ENCODE measurements at places on chromosomes 16 and 17. TPM values are rescaled to one million over a fixed set of nuclear protein-coding genes. Genes with fewer than 3 reads are reported as not detected.
A peak's percentile ranks its signal among the peaks of the same experiment; 100 is the strongest.

Gene SERPINF2
- total RNA-seq: 0.48 TPM

Gene SULT1A2
- total RNA-seq: not detected

GRCh38 chr16:10930755-10931093, 11.5 kb downstream of the DEXI start:
- H3K27me3 ChIP-seq: no peaks in the 10 kb centered on the region
- peaks cover 18% of the 10 kb centered on the region for H3K36me3 ChIP-seq
- peaks cover 7% of the 10 kb centered on the region for H3K4me1 ChIP-seq

- no peak overlapping the region for H3K4me3 ChIP-seq
- peaks cover 24% of the 10 kb centered on the region for H3K4me1 ChIP-seq
- H3K27me3 ChIP-seq: peaks cover 13% of the 10 kb centered on the region
- H3K27ac ChIP-seq: no peak overlapping the region
Observed at GRCh38 chr17:57877803-57878377, 28.0 kb upstream of the MRPS23 start.

- peaks cover 7% of the 10 kb centered on the region for H3K4me1 ChIP-seq
- DNase-seq: no peak
- no peaks in the 10 kb centered on the region for H3K27me3 ChIP-seq
- no peak overlapping the region for H3K27ac ChIP-seq
- H3K4me3 ChIP-seq: no peak overlapping the region
Observed at GRCh38 chr17:59485946-59486345, 79.5 kb upstream of the DHX40 start.

DNA sequence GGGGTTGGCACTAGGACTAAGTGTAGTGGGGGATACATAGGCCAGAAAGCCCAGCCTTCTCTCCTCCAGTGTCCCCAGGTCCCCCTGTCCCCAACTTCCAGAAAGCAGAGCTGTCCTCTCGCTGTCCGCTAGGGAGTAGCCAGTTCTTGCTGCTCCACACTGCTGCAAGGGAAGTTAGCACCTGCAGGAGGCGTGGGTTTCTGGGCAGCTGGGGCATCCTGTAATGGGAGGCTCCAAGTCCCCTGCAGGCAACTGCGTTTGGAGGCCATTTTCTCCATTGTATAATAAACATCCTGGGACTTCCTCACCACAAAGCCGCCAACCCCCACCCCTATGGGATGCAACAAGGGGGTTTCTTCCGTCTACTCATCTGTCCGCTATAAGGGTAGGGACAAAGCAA, 1.7 kb downstream of the RPRML start:
- no peaks in the 10 kb centered on the region for H3K36me3 ChIP-seq
- DNase-seq: no peak
- H3K4me1 ChIP-seq: peaks cover 8% of the 10 kb centered on the region

Gene TUBB3
- 1.3 TPM for total RNA-seq

DNA sequence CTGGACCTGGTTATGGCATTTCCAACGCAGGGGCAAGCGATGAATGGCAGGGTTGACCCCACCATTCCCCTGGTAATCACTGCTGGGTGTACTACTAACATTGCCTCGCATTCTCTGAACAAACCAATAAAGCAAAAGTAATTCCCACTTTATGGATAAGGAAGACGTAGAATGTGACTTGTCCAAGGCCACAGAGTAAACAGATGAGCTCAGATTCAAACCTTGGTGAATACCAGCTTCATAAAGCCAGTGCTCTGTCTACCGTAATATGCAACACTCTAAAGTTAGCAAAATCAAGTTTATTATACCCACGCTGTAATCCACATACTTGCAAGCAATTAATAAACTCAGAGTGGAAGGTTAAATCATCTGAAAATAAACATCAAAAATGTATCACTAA, 59.6 kb downstream of the ANKFY1 start:
- H3K36me3 ChIP-seq: peaks cover 44% of the 10 kb centered on the region
- no peak overlapping the region for H3K27ac ChIP-seq
- no peak for DNase-seq
- H3K4me3 ChIP-seq: no peak overlapping the region
- H3K4me1 ChIP-seq: peaks cover 5% of the 10 kb centered on the region

DNA sequence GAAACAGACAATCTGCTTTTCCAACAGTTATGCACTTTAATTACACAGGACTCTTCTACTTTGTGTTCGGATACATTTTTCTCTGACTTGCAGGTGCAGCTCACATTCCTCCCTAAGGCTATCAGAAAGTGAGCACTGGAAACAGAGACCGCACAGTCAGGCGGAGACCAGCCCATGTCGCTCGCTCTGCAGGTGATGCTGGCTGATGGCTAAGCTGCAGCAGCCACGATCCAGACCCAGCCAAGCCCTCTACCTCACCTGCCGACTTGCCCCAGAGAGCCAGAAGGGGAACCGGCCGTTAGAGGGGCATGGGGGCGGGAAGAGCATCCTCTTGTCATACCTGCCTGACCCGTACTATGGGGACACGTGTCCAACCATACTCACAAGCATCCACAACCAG, 33.8 kb downstream of the MAP1LC3B start:
- H3K36me3 ChIP-seq: peaks cover 11% of the 10 kb centered on the region
- H3K27me3 ChIP-seq: no peaks in the 10 kb centered on the region
- H3K27ac ChIP-seq: no peak overlapping the region

Gene KRT25
- total RNA-seq: not detected

DNA sequence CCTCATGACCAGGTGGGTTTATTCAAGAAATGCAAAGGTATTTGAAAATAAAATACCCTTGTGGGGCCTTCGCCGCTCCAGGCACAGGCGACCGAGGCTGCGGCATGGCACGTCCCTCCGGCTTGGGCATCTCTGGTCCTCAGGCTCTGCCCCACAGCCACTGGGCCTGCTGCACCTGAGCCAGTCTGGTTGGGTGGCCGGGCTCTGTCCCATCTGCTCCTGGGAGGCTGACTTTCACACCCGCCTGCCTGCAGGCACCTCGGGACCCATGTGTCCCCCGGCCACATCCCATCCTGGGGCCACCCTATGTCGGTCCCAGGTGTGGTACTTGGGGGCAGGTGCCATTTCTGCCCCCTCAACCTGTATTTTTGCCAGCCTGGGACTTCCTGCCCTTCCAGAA, 20.9 kb downstream of the OSBPL7 start:
- H3K4me1 ChIP-seq: no peaks in the 10 kb centered on the region
- H3K36me3 ChIP-seq: no peaks in the 10 kb centered on the region
- no peaks in the 10 kb centered on the region for H3K27me3 ChIP-seq
- H3K4me3 ChIP-seq: no peak overlapping the region
- DNase-seq: no peak

Gene CCDC200
- 0.64 TPM for total RNA-seq

Gene C16orf82
- not detected for total RNA-seq

DNA sequence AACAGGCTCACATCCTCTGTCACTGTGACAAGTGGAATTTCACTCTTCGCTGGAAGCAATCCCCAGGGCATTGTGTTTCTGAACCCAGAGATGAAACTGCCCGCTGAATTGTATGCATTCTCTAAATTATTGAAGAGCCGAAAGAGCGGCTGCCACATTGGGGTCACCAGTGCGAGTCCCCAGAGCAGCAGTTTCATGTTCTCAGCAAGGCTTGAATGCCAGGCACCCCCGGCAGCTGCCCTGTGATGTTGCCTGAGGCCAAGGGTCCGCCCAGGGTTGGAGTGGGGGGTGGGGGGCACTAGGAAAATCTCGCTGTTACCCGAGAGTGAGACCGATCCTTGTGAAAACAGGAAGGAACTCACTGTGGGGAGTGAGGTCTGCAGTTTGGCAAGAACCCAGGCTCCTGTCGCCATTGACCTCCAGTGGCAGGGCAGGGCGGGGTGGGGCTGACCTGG, 20.7 kb upstream of the BCAR1 start:
- H3K4me3 ChIP-seq: no peak overlapping the region
- no peaks in the 10 kb centered on the region for H3K36me3 ChIP-seq
- DNase-seq: no peak
- H3K27ac ChIP-seq: no peak overlapping the region
- peaks cover 25% of the 10 kb centered on the region for H3K27me3 ChIP-seq

GRCh38 chr17:50352693-50353599, 7.0 kb downstream of the XYLT2 start:
- peaks cover 38% of the 10 kb centered on the region for H3K36me3 ChIP-seq
- no peaks in the 10 kb centered on the region for H3K4me1 ChIP-seq
- H3K4me3 ChIP-seq: no peak overlapping the region
- no peak for DNase-seq
- H3K27ac ChIP-seq: no peak overlapping the region

Gene CLEC19A
- not detected for total RNA-seq

Gene CCT6B
- 4.7 TPM for total RNA-seq

GRCh38 chr16:57049678-57050077, 42.7 kb upstream of the CPNE2 start:
- H3K27ac ChIP-seq: no peak overlapping the region
- DNase-seq: no peak
- H3K27me3 ChIP-seq: no peaks in the 10 kb centered on the region

DNA sequence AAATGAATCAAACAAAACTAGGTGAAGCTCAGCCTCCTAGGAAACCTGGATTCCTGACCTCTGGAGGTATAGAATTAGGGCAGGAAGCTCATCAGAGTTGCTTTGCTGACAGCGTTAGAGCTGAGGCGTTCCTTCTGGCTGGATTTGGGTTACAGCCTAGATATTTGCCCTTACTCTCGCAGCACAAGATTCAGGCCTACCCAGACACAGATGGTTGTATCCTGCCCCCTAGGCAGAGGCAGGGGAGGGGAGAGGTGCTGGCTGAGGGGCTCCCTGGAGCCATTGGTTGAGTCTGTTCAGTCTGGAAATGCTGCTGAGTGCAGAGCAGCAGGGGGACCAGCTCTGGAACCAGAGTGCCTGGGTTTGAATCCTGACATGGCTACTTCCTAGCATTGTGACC, 78.4 kb downstream of the MPRIP start:
- no peak for DNase-seq
- no peaks in the 10 kb centered on the region for H3K27me3 ChIP-seq
- H3K4me1 ChIP-seq: peaks cover 82% of the 10 kb centered on the region
- H3K4me3 ChIP-seq: no peak overlapping the region
- H3K36me3 ChIP-seq: no peaks in the 10 kb centered on the region
- peak overlapping the region; percentile 95 for H3K27ac ChIP-seq

Gene MPP3
- total RNA-seq: not detected

Gene MXRA7
- 31.6 TPM for total RNA-seq

Gene SCGB1C2
- not detected for total RNA-seq

DNA sequence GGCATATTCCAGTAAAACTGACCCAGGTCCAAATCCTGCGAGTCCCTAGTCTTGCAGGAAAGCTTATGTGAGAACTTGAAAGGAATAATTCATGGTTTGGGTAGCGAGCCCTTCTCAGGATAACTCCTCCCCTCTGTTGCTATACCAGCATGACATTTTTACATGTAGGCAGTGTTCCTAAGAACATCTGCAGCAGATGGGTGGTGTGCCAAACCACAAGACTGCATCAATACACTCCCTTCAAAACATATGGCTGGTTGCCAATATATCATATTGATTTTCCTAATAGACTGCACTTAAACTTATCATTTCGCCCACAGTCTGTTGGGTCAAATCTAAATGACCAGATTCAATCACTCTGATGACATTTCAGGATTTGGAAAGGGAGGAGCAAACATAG, 19.9 kb downstream of the PSME3IP1 start:
- H3K4me1 ChIP-seq: peaks cover 2% of the 10 kb centered on the region
- peaks cover 70% of the 10 kb centered on the region for H3K36me3 ChIP-seq
- no peak overlapping the region for H3K4me3 ChIP-seq

Gene ALOXE3
- not detected for total RNA-seq

Gene INCA1
- total RNA-seq: 0.39 TPM

- H3K27me3 ChIP-seq: no peaks in the 10 kb centered on the region
- no peaks in the 10 kb centered on the region for H3K36me3 ChIP-seq
- no peak for DNase-seq
- H3K4me1 ChIP-seq: no peaks in the 10 kb centered on the region
- no peak overlapping the region for H3K4me3 ChIP-seq
- H3K27ac ChIP-seq: no peak overlapping the region
Observed at GRCh38 chr16:80837533-80838147, 33.2 kb upstream of the CDYL2 start.

DNA sequence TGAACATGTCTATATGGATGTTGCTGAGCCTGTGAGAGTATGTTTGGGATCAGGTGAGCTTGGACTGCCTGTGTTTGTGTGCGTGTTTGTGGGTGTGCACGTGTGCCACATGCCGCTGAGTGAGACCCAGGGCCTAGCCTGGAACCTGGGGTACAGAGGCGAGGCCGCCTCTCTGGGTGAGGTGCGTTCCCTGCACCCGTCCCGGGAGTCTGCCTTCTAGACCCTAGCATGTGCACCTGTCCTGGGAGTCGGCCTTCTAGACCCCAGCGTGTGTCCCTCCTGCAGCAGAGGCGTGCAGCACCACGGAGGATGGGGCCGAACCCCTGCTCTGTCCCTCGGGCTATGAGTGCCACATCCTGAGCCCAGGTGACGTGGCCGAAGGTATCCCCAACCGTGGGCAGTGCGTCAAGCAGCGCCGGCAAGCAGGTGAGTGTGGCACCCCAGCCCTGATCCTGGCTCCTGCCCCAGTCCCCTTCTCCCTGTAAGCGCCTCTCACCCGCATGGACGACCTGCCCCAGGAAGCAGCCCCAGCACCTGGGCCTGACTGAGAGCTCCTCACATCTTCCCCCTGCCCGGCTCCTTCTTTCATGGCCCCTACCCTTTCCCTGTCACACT, 24.6 kb downstream of the WFDC1 start:
- no peak overlapping the region for H3K4me3 ChIP-seq
- no peak overlapping the region for H3K27ac ChIP-seq
- H3K27me3 ChIP-seq: no peaks in the 10 kb centered on the region
- no peak for DNase-seq
- no peaks in the 10 kb centered on the region for H3K36me3 ChIP-seq

- no peaks in the 10 kb centered on the region for H3K4me1 ChIP-seq
- H3K27me3 ChIP-seq: no peaks in the 10 kb centered on the region
- H3K36me3 ChIP-seq: peaks cover 62% of the 10 kb centered on the region
- no peak overlapping the region for H3K4me3 ChIP-seq
Observed at GRCh38 chr16:50103764-50104163, 38.0 kb downstream of the HEATR3 start.
